ENCODE measurements at places on chromosomes 12 and 14.

GRCh38 chr12:32483499-32483898 lies 84.1 kb downstream of the FGD4 start:
- no peak for DNase-seq

DNA sequence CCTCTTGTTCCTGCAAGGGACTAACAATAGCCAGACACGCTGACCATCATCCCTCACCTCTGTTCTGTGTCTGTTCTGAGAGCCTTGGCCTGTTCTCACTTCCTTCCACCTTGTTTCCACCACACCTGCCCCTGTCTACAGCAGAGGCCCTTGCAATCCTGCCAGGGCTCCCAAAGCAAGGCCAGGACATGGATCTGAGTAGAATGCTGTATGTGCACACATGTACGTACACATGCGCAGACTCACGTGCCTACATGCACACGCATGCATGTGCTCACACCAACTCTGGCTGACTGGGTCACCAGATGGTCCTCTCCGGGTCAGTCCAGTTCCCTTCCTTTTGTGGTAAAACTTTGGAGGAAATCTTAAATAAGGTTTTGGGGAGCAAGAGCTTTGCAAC lies 133.0 kb upstream of the C14orf180 start:
- DNase-seq: no peak

DNA sequence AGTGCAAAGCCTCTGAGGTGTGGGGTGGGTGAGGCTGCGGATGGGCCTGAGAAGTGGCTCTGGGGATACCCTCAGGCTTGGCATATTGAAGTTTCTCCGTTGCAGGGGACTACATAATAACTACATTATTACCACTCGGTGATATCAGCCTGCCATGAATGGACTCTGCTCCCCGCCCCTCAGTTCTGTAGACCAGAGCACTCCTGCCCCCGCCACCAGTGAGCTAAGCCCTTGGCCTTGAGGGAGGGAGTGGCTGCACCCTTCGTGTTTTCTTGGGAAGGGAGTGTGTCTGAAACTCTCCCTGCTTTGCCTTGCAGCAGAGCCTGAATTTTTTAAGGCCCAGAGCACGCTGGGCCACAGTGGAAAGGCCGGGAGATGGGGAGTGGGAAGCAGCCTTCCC lies 1.7 kb downstream of the ORAI1 start:
- no peak for DNase-seq

- DNase-seq: no peak
Observed at GRCh38 chr12:131116468-131117117, 162.9 kb downstream of the ADGRD1 start.

DNA sequence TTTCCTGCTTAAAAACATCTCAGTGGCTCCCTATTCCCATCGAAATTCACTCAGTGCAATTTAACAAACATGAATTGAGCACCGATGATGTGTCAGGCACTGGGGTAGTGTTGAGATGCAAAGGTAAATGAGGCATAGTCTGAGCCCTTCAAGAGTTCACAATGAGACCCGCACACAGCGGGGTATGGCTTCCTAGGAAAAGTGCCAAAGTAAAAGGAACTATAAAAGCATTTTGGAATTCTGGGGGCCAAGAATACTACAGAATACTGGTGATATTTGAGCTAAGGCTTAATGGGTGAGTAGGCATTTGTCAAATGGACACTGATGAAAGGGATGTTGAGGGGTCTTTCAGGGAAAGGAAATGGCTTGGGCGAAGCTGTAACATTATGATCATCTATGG lies 315.4 kb downstream of the DPF3 start:
- no peak for DNase-seq

DNA sequence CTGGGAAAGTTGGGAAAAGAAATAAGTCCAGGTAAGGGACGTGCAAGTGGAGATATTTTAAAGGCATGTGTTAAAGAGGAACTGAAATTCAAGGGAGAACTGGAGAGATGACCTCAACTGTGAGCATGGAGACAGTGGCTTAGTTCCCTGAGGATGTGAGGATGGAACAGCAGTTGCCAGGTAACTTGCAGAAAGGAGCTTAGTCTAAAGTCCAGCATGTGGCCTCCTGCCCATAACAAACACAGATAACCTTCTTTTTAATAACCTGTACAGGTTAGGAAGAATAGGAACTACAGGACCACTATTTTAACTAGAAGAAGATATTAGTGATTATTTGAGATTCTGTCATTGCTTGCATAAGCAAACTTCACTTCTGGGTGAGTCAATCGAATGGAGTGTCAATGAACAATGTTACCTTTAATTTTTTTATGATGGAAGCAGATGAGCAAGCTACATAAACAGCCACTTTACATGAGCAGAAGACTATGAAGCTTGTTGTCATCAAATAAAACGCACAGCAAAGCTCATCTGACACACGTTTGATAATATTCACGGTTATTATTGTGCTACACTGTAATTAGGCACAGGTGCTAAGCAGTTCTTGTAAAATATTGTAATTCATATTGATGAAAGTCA lies 291.7 kb upstream of the DDHD1 start:
- DNase-seq: no peak

DNA sequence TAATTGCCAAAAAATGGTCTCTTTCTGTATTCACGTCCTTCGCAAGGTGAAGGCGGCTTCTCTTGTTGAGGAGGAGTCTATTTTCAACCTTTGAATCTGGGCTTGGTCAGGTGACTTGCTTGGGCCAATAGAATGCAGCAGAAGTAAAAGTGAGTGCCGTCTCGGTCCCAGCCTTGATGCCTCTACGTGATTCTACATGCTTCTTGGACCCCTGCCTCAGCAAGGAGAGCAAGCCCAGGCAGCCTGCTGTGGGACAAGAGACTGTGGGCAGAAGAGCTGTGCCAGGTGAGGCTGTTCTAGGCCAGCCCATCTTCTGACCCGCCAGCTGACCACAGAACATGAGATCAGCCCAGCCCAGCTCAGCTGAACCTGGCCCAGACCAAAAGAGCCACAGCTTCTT lies 39.1 kb upstream of the CCDC63 start:
- no peak for DNase-seq

DNA sequence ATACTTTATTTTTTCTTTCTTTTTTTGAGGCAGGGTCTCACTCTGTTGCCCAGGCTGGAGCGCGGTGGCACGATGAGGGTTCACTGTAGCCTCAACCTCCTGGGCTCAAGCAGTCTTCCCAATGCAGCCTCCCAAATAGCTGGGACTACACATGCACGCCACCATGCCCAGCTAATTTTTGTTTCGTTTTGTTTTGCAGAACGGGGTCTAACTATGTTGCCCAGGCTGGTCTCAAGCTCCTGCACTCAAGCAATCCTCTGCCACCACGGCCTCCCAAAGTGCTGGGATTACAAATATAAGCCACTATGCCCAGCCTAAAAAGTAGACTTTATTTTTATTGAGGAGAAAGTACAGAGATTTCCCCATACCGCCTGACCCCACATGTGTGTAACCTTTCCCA lies 4.7 kb upstream of the MSI1 start:
- no peak for DNase-seq

GRCh38 chr14:59787045-59787674 lies 83.4 kb downstream of the RTN1 start:
- no peak for DNase-seq

- DNase-seq: no peak
Observed at GRCh38 chr14:68756000-68756481, 36.8 kb downstream of the ZFP36L1 start.

DNA sequence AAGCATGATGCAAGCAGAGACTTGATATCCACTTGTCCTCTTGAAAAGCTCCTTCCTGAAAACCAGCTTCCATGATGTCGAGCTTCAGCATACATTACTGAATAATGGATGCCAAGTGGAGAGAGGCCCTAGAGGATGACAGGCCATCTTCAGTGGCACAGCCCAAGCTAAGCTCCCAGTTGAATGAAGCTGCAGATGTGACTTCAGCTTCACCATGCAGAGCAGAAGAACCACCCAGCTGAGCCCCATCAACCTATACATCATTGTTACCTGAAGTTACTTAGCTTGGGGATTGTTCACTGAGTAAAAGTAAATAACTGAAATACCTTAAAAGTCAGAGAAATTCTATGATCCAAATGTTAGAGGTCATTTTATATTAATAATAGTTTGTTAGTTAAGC lies 93.6 kb downstream of the HECTD4 start:
- DNase-seq: no peak

DNA sequence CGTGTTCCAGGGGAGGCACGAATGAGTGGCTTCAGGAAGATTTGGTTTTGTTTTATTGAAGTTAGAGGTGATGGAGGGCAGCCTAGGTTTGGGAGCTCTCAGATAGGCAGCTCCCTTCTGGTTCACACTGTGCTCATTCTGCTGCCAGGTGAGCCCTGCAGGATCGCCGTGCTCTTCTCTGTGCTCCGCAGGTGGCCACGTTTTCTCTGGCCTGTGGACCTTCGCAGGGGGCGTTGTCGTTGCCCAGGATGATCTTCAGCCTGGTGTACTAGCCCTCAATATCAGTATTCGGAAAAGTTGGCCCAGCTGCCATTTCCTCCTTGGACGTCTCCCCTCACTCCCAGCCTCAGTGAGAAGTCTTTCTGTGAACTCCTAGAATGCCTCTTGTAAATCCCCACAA lies 69.5 kb downstream of the PELI2 start:
- DNase-seq: no peak

- no peak for DNase-seq
Observed at GRCh38 chr14:73620268-73620667, 8.0 kb downstream of the ACOT6 start.

- DNase-seq: no peak
Observed at GRCh38 chr14:105076296-105076804, 11.1 kb upstream of the GPR132 start.

- DNase-seq: no peak
Observed at GRCh38 chr14:74618078-74618952, 6.3 kb upstream of the LTBP2 start.

DNA sequence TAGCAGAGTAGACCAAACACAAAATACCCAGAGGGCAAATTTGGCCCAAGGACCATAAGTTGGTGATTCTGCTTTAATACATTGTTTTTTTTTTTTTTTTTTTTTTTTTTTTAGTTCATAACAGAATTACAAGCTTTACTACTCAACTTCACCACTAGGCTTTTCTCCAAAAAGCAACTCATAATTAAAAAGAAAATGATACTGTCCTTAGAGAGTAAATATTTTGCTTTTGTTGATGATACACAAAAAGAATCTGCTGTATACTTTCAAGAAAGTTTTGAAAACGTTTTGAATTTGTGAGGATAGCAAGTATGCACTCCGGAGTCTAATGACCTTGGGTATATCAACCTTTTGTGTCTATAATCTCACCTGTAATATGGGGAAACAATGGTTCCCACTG lies 68.9 kb upstream of the LMO3 start:
- DNase-seq: no peak

DNA sequence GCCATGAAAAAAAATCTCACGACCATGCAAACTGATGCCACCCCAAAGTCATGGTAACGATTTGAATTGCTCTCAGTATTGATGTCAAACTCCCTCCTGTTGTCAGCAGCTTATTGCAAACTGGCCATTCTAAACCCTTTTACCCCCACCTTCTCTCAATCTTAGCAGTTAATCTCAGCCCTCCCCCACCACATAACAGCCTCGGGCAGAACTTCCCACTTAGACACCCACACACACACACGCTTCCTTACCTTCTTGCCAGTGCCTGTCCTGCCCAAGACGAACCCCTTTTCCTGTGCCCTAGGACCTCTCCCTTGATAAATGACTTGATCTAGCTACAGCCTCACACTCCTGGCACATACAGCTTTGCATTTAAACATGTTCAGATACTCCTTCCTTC lies 56.6 kb downstream of the GPATCH2L start:
- DNase-seq: no peak

DNA sequence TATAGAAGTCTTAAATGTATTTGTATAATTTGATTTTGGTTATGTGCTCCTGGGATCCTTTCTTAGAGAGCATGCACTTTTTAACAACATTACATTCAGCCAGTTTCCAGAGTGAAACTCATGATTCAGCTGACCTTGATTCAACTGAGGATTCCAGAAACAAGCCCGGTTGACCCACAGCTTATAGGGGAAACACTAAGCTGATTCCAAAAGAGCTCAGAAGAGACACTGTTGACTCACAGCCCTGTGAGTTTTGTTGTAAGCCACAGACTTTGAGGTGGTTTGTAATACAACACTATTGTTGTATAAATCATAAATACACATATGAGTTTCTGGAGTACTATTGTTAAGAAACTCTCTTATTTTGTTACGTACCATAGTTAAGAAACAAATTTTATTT lies 133.8 kb upstream of the MGAT4C start:
- no peak for DNase-seq

DNA sequence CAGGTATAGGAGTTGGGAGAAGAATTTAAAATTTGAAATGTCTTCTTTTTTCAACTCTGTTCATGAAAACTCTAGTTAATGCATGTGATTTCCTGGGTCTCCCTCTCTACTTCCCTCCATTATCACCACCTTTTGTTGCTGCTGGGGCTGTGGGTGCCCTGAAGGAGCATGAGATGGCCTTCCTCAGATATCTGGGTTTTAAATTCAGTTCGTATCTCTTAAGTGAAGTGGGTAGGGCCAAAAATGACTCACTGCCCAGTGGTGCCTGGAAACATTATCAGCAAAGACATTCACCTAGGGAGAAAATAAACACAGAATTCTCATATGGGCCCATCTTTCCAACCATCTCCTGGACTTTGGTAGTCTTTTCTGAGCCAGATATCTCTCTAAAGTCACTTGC lies 234.9 kb upstream of the PLEKHG7 start:
- DNase-seq: no peak

- DNase-seq: no peak
Observed at GRCh38 chr14:101844751-101845150, 83.2 kb downstream of the PPP2R5C start.

- DNase-seq: no peak
Observed at GRCh38 chr12:48615681-48616080, 45.8 kb upstream of the LALBA start.

GRCh38 chr12:42162965-42163364 lies 18.3 kb upstream of the GXYLT1 start:
- no peak for DNase-seq

DNA sequence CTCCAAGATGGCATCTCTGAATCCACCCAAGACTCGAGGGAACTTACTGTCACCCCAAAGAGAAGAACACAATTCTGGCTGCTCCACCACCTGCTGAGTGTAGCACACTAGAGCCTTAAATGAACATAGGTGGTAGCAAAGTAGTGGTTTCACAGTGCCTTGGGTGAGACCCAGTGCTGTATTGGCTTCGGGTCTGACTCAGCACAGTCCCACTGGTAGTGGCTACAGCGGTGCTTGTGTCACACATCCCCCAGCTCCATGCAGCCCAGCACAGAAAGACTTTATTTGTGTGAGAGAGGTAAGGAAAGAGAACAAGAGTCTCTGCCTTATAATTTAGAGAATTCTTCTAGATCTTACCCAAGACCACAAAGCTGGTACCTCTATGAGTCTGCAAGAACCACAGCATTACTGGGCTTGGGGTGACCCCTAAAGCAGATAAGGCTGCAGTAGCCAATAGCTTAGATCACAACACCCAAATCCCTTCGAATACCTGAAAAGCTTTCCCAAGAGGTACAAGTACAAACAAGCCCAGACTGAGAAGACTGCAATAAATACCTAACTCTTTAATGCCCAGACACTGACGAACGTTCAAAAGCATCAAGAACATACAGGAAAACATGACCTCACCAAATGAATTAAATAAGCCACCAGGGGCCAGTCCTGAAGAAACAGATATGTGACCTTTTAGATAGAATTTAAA lies 83.3 kb upstream of the SLC38A4 start:
- no peak for DNase-seq

GRCh38 chr14:49679271-49679670 lies 8.7 kb downstream of the POLE2 start:
- no peak for DNase-seq
